ENCODE measurements at places on chromosomes 6 and 20. TPM values are rescaled to one million over a fixed set of nuclear protein-coding genes. Genes with fewer than 3 reads are reported as not detected.

TRIM10 gene
- not detected for total RNA-seq

PCED1A gene
- 20.5 TPM for total RNA-seq

TOMM6 gene
- total RNA-seq = 289 TPM

MACROD2 gene
- total RNA-seq = 1.1 TPM

ID1 gene
- 194 TPM for total RNA-seq

KIFC1 gene
- total RNA-seq = 43.1 TPM

CYB5R4 gene
- 23.6 TPM for total RNA-seq

EEF1A2 gene
- total RNA-seq = 141 TPM

OR2B6 gene
- 0.15 TPM for total RNA-seq

DLK2 gene
- total RNA-seq = 5.0 TPM

PNLDC1 gene
- not detected for total RNA-seq

DSN1 gene
- 23.4 TPM for total RNA-seq

TREM2 gene
- total RNA-seq = not detected

PTCRA gene
- total RNA-seq = not detected

ZBTB22 gene
- total RNA-seq = 3.8 TPM

Data from A549 treated with CpdA at 1 μM for 4 hours (cell line).